ENCODE measurements at places on chromosomes 6 and 20.

GRCh38 chr6:169962604-169963469 lies 211.4 kb downstream of the ERMARD start:
- DNase-seq = no peak

DNA sequence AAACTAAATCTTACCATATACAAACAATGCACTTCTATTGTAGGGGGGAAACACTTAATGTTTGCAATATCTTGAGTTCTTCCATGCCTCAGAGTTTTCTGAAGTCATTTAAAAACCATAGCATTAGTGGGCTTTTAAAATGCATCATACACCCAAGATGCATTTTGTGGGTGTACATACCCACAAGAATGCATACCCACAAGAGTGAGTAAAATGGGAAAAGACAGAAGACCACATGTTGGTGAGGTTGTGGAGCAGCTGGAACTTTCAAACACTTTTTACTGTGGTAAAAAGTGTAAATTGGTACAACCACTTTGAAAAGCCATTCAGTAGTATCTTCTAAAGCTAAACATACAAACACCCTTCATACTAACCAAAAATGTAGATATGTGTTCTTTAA lies 57.5 kb downstream of the CYB5R4 start:
- peak; percentile 31 for DNase-seq

GRCh38 chr6:74041420-74041819 lies 345.4 kb downstream of the CD109 start:
- DNase-seq = no peak

GRCh38 chr6:68087399-68088133 lies 547.5 kb upstream of the ADGRB3 start:
- peak; percentile 4 for DNase-seq

DNA sequence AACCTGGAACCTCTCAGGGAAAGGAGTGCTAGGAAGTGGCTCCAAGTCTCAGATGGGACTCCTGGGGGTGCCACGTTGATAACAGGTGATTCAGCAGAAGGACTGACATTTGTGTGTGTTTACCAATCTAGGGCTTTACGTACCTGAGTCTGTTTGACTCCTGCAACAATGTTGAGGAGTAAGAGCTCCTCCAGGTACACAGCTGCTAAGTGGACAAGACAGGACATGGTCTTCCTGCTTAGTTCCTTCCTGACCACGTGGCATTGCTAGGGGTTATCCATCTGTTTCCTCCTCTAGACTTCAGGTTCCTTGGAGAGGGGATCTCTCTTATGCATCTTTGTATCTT lies 164.5 kb upstream of the SLC24A3 start:
- DNase-seq = no peak

- DNase-seq = no peak
These were observed 3.6 kb downstream of the GZF1 start for GRCh38 chr20:23365390-23366165.

GRCh38 chr6:156687789-156688619 lies 89.2 kb upstream of the ARID1B start:
- peak; percentile 63 for DNase-seq

GRCh38 chr6:136086686-136087085 lies 163.4 kb downstream of the MTFR2 start:
- no peak for DNase-seq

- no peak for DNase-seq
These were observed 96.9 kb downstream of the SCML4 start for GRCh38 chr6:107727096-107727757.

- peak; percentile 46 for DNase-seq
These were observed 107.3 kb upstream of the SNX9 start for GRCh38 chr6:157715728-157716164.

GRCh38 chr6:82385546-82385945 lies 21.9 kb downstream of the TPBG start:
- DNase-seq = no peak

GRCh38 chr20:20448881-20449280 lies 81.0 kb downstream of the INSM1 start:
- no peak for DNase-seq

DNA sequence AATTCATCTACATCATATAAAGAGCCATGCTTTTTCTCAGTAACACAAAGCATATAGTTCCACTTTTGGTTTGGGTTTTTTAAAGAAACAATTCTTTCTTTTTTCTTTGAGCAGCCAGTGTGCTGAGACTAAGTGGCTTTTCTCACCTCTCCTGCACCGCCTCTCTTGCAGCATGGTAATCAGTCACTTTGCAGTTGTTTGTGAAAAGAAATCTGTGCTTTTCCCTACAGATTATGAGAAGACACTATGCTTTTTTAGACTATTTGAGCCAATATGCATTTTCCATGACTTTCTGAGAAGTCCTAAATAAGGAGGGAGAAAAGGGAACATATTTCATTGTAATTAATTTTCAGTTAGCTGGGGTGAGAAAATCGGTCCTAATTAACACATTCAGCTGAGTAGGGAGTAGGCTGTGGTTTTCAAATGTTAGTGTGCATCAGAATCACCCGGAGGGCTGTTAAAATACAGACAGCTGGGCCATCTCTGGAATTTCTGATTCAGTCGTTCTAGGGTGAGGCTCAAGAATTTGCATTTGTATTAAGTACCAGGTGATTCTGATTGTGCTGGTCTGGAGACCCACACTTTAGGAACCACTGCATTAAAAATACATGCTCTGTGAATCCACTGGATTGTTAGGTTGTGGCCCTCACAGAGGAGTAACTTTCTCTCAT lies 155.2 kb downstream of the TINAG start:
- DNase-seq = no peak

- peak; percentile 57 for DNase-seq
These were observed 80.8 kb upstream of the FUCA2 start for GRCh38 chr6:143592335-143592734.

DNA sequence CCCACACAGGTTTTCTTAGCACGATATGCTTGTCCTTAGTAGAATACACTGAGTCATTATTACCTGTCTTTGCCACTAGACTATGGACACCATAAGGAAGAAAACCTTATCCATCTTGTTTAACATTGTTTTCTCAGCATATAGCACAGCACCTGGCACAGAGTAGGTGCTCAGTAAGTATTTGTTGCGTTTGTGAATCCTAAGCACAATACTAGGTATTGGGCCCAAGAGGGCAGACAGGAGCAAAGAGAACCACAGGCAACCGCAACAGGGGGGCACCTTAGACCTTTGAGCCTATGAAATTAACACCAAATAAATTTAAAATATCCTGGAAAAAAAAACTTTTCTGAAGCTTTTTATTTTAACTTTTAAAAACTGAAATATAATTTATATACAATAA lies 3.7 kb upstream of the NCOA6 start:
- peak; percentile 19 for DNase-seq

DNA sequence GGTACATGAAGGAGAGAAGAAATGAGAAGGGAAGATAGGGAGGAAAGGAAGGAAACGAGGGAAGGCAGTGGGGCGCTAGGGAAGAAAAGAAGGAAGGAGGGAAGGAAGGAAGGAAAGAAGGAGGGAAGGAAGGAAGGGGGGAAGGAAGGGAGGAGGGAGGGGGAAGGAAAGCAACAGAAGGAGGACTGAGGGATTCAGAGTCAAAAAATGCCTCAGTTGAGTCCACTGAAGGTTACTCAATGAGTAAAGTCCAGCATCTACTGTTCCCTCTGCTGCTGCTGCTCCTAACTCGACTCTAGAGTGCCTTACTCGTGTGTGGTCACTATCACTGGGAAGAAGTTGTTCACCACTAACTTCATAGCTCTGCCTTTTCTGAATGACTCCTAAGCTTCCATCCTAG lies 33.8 kb downstream of the PHACTR1 start:
- peak; percentile 40 for DNase-seq

GRCh38 chr6:46269447-46270229 lies 98.9 kb upstream of the ENPP5 start:
- no peak for DNase-seq

DNA sequence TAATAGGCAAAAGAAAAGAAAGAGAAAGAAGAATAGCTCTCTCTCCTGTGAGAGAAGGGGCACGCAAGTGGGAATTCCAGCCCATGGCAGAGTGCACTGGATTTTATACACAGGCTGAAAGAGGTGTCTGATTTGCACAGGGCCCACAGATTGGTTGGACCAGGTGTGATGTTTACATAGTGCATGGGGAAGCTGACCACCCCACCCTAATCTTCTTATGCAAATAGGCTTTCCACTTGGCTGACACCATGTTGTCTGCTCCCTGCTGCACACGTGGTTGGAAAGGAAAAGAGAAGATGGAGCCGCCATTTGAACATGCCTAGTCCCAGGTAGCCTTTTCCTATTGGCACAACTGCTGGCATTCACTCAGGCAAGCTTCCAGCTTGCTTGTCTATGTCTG lies 20.2 kb downstream of the MICA start:
- no peak for DNase-seq

DNA sequence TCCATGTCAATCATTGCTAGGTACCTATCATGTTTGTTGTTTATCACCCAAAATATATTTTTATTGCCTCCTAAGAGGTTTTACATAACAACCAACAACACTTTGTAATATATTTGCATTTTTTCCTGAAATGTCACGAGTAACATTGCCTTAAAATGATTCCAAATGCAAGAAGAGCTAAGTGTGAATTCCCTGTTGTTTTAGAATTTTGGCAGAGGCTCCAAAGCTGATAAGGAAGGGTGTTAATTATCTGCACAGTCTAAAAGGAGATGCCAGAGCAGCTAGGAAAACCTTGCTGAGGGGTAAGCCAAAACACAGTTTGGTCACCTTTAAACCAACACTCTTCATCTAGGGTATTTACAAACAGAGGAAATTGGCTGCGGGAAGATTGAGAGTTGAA lies 201.9 kb upstream of the KCNQ5 start:
- no peak for DNase-seq

GRCh38 chr6:11423072-11423471 lies 114.5 kb upstream of the TMEM170B start:
- DNase-seq = peak; percentile 36

GRCh38 chr6:30893001-30893591 lies 8.8 kb downstream of the DDR1 start:
- no peak for DNase-seq

- DNase-seq = peak; percentile 85
These were observed 9.1 kb downstream of the BAK1 start for GRCh38 chr6:33570806-33571636.

DNA sequence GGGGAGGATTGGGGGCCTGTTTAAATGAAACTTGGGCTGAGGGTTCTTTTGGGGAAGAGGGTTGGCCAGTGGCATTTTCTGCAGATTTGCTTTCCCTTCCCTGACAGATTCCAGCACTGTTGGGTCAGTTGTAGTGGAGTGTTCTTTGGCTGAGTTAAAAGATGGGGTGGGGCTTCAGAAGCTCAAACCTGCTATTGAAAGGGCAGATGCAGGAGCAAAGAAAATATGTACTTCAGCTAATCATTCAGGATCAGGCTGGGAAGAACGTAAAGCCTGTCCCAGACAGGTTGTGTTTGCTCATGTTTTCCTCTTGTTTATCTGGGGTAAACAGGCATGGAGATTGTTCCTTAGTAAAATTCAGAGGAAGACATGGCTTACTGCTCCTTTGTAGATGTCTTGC lies 2.5 kb downstream of the SASH1 start:
- no peak for DNase-seq

GRCh38 chr6:120735641-120736040 lies 598.6 kb downstream of the TBC1D32 start:
- DNase-seq = peak; percentile 1

DNA sequence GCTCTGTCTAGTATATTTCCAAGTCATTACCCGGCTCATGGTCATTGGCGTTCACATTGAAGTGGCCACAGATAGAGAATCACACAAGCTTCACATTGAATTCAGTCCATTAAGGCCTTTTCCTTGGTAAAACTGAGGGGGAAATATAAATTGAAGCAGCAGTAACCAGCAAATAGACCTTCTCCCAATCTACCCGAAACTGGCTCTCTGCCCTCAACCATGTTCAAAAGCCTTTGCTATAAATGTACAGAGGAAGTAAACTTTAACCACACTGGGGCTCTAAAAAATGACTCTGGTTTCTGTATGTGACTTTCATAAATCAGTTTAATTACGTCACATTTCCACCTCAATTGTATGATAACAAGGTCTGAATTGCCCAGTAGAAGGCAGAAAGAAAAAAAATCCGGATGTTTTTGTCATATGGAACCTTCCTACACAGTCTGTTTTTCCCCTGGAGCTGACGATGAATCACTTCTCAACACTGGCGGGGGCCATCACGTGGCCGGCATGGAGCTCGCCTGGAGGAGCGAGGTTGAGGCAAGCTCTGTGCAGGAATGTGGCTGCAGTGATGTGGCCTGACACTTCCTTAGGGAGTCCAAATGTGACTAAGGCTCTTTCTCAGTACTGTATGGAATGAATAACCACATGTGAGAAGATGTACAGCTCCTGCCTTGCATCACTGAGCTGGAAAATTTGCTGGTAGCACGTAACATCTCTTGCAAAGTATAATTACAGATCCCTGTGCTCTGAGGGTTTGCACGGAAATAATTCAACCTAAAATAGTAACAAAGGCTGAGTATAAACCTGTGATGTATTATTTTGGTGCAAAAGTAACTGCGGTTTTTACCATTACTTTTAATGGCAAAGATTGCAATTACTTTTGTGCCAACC lies 58.6 kb upstream of the SNX9 start:
- DNase-seq = peak; percentile 100

DNA sequence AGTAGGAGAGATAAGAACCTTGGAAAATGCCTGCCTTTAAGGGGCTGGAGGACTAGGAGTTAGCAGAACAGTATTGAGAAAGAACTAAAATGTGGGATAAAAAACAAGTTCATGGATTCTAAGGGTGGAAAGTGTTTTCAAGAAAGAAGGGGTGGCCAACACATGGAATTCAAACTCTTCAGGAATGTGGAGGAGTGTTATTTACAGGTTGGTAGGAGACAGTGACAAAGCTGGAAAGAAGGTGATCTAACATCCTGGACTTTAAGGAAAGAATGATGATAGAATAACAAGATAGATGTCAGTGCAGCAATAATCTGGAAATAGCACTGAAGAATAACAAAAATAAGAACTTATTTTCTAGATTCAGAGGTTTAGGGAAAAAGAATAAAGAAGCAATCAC lies 54.0 kb upstream of the TNFRSF21 start:
- no peak for DNase-seq

DNA sequence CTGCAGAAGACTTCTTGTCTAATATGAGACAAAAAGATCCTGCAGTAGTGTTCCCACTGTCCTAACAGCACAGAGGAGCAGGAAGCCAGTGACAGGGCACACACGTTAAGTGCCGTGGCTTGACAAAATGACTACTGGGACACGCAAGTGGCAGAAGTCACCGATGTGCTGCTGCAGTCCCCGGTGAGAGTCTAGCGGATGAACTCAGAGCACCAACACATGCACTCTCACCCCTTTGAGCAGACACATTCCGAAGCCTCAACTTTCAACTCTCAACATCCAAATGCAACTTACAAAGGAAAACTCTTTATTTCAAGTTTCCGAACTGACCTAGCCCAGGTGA lies 898 bp downstream of the LAMA4 start:
- DNase-seq = peak; percentile 38

DNA sequence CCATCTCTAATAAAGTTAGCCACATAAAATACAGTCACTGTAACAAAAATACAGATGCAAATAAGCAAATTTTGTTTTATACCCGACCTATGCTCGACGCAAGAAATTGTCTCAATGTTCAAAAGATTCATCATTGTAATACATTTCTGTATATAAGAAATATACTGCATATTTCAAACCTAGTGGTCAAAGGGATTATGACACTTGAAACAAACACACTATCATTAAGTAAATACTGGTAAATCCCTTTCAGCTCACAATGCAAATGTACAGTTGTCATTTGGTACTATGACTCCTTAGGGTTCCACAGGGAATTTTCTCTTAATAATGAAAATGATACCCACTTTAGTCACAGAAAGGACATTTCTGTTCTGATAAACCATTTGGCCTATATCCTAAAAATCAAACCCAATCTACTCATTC lies 2.2 kb downstream of the HIVEP2 start:
- peak; percentile 75 for DNase-seq

- no peak for DNase-seq
These were observed 167.9 kb upstream of the MYLIP start for GRCh38 chr6:15960740-15961634.

GRCh38 chr6:116364321-116364720 lies 6.4 kb upstream of the DSE start:
- DNase-seq = no peak
